ENCODE measurements at places on chromosomes 13 and 19. TPM values are rescaled to one million over a fixed set of nuclear protein-coding genes. Genes with fewer than 3 reads are reported as not detected.

DNA sequence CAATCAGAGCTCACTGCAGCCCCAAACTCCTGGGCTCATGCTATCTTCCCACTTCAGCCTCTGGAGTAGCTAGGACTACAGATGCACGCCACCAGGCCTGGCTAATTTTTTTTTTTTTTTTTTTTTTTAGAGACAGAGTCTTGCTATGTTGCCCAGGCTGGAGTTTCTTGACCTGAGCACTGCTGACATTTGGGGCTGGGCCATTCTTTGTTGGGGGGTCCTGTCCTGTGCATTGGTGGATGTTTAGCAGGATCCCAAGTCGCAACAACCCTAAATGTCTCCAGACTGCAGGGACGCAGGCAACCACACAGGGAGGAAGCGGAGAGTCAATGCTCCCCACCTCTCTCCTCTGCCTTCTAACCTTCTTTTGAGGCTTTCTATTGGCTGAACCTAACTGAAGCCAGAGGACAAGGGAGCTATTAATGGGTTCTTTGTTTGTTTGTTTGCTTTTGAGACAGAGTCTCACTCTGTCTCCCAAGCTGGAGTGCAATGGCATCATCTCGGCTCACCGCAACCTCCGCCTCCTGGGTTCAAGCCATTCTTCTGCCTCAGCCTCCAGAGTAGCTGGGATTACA lies 58.3 kb upstream of the ADGRE5 start:
- no peak for DNase-seq

GRCh38 chr19:40763526-40763925 lies 11.8 kb upstream of the MIA start:
- DNase-seq, result no peak

- no peak for DNase-seq
Measured at GRCh38 chr13:90763476-90764150, 583.9 kb upstream of the MIR17HG start.

GRCh38 chr19:48616491-48617056 lies 1.7 kb upstream of the FAM83E start:
- no peak for DNase-seq

- DNase-seq, result peak; percentile 43
Measured at GRCh38 chr13:76016799-76017400, 380.8 kb downstream of the LMO7 start.

DNA sequence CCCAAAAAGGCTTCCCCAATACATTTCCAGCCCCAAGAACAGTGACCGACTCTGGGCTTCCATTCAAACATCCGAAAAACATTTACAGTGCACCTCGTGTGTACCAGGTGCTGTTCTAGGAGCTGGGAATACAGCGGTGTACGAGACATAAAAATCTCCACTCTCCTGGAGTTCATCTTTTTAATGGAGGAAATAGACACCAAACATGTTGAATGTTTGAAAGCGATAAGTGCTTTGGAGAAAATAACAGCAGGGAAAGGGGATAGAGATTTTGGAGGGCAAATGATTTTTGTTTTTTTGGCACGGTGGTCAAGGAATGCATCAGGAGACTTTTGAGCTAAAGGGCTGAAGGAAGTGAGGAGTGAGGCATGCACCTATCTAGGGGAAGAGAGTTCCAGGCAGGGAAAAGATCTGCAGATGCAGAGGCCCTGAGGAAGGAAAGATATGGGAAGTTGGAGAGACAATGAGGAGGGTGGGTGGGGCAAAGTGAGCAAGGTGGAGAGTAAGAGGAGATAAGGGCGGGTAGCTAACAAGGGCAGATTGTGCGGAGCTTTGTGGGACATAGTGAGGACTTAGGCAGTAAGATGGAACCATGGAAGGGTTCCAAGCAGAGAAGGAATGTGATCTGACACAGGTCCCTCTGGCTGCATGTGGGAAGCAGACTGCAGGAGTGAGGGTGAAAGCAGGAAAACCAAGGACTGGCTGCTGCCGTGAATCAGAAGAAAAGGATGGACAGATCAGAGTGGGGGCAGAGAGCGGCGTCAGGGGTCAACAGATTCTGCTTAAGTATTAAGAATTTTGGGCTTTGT lies 703 bp upstream of the FBL start:
- DNase-seq, result no peak

GRCh38 chr19:54095136-54095858 lies 5.3 kb downstream of the OSCAR start:
- DNase-seq, result no peak

GRCh38 chr13:33721724-33722123 lies 96.2 kb upstream of the RFC3 start:
- DNase-seq, result no peak

DNA sequence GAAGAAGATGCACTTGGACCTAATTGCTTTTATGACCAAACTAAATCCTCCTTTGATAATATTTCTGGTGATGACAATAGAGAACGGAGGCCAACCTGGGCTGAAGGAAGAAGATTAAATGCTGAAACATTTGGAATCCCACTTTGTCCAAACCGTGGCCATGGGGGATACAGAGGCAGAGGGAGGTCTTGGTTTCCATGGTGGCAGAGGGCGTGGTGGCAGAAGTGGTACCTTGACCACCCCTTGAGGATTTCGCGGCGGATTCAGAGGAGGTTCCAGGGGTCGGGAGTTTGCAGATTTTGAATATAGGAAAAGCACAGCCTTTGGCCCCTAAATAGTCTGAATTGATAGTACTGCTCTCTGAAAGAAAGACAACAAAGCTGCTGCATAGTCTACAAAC lies 7.2 kb upstream of the LILRB3 start:
- no peak for DNase-seq

- no peak for DNase-seq
Measured at GRCh38 chr13:24313439-24313838, 4.1 kb downstream of the C1QTNF9 start.

DNA sequence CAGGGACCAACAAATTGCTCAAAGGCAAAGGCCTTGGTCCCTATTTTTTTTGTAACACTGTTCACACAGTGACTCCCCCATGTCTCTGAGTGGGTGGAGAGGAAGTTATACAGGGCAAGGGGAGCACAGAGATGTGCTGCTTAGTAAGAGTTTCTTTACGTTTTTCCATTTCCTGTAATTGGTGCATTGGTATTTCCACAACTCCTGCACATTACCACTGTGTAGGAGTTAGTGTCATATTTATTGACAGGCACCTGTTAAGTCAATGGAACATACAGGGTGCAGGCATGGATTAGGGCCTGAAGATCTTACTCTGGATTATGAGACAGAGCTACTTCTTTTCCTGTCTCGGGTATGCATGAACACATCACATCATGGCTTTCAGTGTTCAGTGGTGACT lies 45.2 kb downstream of the SOX21 start:
- DNase-seq, result no peak

- no peak for DNase-seq
Measured at GRCh38 chr13:42836930-42837690, 55.7 kb downstream of the FAM216B start.

DNA sequence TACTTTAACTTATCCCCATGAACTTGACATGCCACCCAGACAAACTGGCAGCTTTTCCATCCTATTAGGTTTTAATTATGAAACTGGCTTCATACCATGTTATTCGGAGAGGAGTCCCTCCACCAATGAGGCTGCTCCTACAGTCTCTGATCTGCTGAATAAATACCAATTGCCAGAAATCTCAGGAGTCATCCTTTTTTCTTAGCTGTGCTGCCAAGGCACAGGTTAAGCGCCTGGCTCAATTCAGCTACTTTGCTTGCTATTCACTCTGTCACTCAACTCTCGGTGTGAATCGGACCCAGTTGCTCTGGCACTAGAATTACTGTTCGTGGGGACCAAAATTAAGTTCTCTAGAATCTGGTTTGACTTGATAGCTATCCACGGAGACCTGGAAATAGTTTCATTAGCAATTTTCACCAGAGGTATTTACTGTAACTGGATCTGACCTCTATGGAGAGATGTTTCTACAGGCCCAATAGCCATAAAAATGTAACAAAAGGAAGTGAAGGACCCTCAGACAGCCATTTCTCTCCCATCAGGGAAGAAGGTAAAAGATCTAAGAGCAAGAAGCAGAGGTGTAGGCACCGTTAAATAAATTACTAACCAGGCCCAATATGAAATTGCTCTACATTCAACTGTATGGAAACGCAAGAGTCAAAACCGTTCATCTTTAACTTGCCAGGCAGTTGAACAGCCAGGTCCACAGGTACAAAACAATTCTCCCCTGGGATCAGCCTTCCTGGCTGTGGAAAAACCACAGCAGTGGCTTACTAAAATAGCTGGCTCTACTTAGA lies 5.4 kb downstream of the ZC3H4 start:
- DNase-seq, result no peak

GFY gene
- total RNA-seq, result 0.88 TPM

SHISA2 gene
- total RNA-seq, result 34.1 TPM

ZNF665 gene
- 1.1 TPM for total RNA-seq

All from glutamatergic neuron (in vitro differentiated cells).